ENCODE measurements at places on chromosomes 13 and 19.

- no peak for DNase-seq
Measured at GRCh38 chr19:51439021-51439465, 19.2 kb downstream of the SIGLEC8 start.

DNA sequence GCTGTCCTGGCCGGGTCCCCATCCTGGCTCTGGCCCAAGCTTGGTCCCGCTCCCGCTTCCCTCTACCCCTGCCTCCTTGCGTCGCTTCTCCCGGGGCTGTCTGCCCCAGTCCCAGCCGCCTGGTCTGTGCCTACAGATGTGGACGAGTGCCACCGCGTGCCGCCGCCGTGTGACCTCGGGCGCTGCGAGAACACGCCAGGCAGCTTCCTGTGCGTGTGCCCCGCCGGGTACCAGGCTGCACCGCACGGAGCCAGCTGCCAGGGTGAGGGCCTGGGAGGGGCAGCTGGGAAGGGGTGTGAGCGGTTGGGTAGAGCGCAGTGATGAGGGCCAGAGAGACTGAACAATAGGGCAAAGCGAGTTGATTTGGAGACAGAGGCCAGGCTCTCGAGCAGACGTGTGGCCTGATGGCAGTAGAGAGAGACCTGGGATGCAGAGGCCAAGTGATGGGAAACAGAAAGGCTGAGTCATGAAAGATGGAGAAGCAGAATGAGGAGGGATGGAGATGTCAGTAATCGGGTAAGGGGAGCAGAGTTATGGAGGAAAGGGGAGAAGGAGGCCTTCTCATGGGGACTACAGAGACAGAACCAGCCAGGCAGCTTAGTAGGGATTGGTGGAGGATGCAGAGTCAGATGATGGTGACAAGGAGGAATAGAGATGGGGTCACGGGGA is 9.4 kb downstream of the LTBP4 start:
- no peak for DNase-seq

- DNase-seq = no peak
Measured at GRCh38 chr13:114131583-114132418, 622 bp downstream of the RASA3 start.

- no peak for DNase-seq
Measured at GRCh38 chr13:48750588-48751383, 97.1 kb downstream of the CYSLTR2 start.

DNA sequence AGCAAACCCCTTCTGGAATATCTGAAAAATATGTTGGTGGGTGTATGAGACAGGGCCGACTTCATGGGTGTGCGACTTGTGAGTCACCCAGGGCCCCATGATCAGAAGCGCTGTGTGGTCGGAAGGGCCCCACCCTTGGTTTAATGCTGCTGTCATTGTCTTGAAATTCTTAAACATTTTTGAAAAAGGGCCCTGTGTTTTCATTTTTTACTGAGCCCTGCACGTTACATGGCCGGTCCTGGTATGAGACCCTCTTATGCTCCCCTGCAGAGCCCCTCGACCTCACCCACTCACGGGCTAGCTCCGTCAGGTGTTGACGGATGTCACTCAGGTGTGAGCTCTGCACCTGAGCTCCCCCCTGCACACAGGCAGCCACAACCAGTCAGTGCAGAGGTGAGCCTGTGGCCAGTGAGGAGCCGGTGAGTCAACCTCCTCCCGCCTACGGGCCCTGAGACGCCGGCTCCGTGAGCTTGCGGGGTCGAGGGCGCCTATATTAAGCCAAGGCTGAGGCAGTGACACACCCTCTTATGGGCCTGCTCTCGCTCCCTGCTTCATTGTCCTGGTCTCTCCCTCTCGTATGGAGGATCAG is 27.7 kb downstream of the GADD45B start:
- DNase-seq = no peak

DNA sequence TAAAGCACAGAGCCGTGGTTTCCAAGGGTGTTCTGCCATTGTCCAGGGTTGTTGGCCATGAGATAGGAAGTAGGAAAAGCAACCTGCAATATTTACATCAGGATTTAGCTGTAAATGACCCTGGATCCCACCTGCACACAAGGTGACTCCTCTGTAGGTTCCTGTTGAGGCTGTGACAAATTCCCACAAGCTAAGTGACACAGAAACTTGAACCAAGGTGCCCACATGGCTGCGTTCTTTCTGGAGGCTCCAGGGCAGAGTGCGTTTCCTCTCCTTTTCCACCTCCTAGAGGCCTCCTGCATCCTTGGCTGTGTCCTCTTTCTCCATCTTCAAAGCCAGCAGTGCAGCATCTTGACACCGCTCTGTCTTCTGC is 11.9 kb downstream of the CEACAM21 start:
- no peak for DNase-seq

DNA sequence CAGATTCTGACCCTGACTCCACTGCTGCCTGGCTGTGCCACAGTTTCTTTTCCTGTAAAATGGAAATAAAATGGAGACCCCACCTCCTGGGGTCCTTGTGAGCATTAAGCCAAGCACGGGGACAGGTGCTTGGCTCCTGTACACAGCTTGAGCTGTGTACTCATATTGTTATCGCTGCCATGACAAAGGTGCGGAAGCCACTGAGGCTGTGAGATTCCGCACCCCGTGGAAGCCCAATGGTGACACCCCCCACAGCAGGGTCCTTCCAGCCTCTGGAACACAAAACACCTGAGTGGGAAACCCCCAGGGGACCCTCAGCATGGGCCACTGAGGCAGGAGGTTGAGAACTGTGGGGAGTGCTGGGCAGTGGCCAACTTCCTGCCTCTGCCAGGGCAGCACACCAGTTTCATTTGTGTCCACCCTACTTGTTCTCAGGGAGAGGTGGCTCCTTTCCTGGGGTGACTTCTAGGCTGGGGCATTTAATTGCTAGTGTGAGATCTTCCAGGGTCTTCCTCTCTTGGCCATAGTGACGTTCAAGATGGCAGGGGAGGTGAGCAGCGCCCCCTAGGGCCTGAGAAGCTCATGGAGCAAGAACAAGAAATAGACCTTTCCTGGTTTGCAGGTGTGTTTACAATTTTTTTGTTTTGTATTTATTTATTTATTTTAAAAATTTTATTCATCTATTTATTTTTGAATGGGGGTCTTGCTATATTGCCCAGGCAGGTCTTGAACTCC is 5.4 kb upstream of the JSRP1 start:
- no peak for DNase-seq

- DNase-seq = no peak
Measured at GRCh38 chr13:90121784-90122183, 1225.7 kb upstream of the MIR17HG start.

DNA sequence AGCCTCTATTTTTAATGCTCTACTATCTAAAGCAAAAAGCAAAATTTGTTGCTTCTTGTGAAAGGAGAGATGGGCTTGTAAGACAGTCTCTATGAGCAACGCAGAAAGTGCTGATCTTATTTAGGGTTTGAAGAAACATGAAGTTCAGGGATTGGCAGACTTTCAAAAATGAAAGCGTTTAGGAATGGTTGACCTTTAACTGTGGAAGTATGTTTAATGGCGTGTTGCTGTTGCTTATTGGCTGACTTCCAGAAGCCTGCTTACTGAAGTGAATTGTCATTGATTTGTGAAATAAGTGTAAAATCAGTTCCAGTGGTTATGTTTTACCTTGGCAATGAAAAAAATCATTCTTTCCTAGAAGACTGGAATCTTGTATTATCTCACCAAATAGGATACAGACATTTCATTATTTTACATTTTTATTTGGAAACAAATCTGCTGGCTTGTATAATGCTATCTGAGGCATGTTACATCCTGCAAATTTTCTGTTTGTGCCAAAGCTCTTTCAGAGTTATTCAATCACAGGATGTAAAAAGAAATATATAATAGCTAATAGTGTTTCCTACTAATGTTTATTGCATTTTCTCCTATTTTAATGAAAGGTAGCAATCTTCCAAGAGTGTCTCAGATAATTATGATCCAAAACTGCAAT is 221.3 kb upstream of the SLITRK6 start:
- no peak for DNase-seq

DNA sequence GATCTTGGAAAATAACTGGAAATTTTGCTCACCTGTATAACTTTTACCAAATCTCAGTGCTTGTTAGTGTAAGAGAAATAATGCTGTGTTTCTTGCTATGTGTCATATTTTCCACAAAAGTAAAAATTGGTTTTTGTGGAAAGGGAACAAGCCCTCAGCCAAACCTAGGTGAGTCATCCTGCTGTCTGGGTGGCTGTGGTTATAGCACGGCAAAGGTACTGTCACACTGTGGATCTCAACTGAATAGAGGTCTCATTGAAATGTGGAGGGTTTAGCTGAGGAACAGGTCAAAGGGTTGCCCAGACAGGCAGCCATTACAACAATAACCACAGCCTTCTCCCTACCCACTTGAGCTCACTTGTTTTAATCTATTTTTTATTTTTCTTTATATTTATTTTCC is 338.8 kb upstream of the DACH1 start:
- no peak for DNase-seq

GRCh38 chr13:97284558-97284957 is 62.4 kb downstream of the MBNL2 start:
- no peak for DNase-seq

DNA sequence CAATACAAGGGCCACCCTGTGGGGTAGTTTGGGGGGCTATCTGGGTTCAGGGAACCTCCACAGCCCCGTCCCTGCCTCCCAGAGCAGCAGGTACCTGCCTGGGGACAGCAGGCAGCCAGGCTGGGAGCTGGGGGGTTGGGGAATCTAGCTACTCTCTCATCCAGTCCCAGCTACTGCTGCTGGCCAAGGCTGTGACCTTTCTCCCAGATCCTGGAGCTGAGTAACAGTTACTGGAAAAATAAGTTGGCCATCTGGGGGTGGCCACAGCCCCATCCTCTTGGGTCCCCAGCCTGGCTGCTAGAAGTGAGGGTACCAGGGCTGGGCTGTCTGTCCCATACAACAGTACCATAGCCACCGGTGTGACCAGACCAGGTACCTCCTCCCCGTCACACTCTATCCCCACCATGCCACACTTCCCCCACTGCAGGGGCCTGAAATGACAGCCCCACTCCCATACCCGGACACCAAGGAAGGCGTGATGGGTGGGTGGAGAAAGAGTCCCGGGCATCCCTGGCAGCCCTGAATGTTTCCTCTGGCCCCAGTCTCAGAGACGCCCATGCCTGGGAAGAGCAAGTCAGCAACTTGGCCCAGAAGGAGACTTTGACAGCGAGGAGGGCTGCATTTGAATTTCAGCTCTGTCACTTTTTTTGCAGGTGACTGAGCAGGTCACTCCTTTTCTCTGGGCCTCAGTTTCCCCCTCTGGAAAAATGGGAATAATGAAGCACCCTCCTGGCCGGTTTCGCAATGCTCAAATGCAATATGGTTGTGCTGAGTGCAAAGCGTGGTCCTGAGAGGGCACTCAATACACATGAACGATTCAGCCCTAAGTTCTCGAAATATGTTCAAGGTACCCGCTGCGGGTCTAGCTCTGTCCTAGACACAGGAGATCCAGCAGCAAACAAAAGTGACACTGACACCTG is 30.7 kb upstream of the NFIC start:
- DNase-seq = no peak

- no peak for DNase-seq
Measured at GRCh38 chr19:6876748-6877147, 10.6 kb upstream of the ADGRE1 start.

DNA sequence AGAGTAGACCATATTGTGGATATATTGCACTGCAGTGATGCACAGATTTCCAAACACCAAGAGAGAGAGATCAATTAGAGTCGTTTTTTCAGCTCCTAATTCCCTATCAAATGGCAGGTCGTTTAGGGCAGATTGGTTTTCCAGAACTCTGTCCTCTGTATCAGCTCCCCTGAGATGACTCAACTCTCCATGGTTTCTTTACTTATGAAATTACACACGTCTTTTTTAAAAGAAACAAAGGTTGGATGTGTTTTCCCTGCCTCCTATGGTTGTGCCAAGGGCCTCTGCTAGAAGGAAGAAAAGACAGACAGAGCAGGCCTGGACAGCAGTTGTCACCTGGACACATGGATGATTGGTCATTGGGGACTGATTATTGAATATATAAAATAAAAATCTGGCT is 478.1 kb upstream of the NBEA start:
- no peak for DNase-seq

GRCh38 chr13:58994777-58995176 is 1169.0 kb downstream of the DIAPH3 start:
- no peak for DNase-seq

DNA sequence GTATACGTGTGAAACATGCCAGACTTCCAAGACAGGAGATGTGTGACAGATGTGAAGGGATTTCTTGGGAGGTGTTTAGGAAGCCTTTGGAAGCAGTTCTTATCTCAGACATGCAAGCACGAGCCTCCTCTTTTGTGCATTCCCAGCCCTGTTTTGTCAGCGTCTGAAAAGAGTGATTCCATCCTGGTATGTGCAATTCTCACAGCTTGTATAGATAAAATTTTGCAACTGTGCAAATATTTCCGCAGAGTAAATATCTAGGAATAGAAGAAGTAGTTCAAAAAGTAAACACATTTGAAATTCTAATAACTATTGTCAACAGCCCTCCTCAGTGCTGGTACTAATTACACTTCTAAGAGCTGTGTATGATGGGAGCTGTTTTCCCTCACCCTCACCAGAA is 72.3 kb upstream of the C1QTNF9B start:
- DNase-seq = no peak

DNA sequence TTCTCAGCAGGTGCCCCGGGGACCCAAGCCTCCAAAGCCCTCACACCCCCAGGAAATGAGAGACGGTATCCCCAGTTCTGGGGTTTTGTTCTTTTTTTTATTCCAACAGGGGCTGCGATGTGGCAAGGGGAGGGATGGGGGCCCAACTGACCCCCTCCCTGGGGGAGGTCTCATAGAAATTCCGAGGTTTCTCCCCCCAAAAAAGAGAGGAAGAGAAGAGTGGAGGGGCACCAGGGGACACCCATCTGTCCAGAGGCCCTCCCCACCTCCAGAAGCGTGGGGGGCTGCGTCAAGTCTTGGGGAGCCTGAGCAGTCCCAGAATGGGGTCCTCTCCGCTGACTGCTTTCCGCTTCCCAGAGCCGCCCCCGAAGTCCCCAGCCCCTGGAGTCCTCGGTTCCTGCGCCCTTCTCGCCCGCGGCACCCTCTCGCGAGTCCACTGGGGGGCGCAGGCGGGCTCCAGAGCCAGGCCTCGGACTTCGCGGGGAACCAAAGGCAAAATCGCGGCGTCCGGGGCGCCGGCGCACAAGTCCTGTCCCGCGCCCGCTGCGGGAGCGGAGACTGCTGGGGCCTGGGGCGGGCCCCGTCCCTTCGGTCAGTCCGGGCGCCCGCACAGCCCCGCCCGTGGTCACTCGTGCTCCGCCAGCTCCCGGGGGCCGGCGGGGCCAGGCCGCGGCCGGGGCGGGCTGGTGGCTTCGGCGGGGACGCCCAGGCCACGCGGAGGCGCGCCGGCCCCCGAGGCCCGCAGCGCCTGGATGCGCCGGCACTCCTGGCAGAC is 4.4 kb upstream of the ATP1A3 start:
- DNase-seq = no peak

- no peak for DNase-seq
Measured at GRCh38 chr19:2487842-2488241, 11.9 kb downstream of the GADD45B start.

- no peak for DNase-seq
Measured at GRCh38 chr13:89082623-89083022, 1411.5 kb downstream of the SLITRK5 start.

GRCh38 chr19:48351341-48351752 is 12.4 kb downstream of the TMEM143 start:
- DNase-seq = no peak

Data from esophagus squamous epithelium (tissue), 5 donors.